ENCODE measurements at places on chromosomes 12 and 14.

GRCh38 chr14:59565087-59565486, 11.5 kb downstream of the CCDC175 start:
- DNase-seq: no peak

GRCh38 chr12:10223208-10223607, 10.5 kb downstream of the GABARAPL1 start:
- DNase-seq: no peak

- no peak for DNase-seq
Measured at GRCh38 chr12:106358396-106359241, 1.1 kb downstream of the POLR3B start.

- DNase-seq: no peak
Measured at GRCh38 chr12:104686196-104686595, 229.4 kb downstream of the CHST11 start.

- no peak for DNase-seq
Measured at GRCh38 chr12:2179953-2180736, 127.4 kb downstream of the CACNA1C start.

GRCh38 chr14:20791187-20791586, 10.1 kb downstream of the RNASE6 start:
- DNase-seq: no peak

DNA sequence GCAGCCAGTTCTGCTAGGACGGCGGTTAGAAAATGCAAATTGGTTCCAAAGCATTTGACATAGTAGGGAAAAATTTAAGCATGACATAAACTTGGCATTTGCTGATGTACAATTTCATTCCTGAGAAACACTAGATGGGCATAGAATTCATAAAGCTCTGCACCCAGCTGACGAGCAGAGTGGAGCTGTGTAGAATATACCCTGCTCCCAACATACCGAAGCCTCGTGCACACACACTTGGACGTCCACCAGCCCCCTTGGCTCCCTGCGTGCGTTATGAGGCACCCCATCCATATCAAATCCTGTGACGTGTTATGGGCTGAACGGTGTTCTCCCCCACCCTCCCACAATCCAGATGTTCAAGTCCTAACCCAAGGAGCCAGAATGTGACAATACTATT, 65.4 kb downstream of the CLMN start:
- no peak for DNase-seq

DNA sequence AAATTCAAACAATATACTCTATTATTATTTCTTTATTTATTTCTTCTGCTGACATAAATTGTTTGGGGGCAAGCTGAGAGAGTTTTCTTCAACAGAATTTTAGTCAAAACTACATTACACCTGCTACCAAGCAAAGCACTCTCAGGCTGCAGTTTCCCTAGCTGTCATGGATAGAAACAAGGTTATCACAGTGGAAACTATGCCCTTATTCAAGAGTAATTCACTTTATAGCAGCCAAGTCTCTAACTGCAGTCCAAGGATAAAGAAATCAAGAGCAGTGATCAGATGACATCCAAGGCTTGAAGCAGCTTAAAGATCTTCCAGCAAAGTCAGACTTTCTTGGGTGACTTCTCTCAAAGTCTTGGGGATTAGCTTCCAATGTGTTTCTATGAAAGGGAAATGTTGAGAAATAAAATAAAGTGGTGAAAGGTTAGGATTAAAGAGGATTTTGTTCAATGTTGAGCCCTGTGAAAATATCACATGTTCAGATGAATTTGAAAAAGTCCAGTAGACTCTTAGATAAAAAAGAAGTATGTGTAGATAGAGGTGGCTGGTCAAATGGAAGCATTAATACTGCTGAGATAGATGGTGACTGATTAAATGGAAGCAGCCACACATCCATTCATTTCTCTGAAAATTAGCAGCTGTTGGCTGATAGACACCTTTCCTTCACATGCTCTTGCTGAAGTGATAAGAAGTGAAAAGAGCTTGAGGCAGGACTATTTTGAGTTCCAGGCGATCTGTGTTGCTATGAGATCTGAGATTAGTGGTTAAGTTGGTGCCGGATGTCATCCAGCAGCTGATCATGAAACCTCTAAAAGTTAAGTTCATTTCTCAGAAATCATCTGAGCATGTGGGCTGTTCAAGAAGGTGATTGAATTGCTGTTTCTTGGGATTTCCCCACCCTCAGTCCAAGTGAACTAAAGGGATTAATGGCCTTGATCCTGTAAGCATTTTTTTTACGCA, 257.8 kb upstream of the BTG1 start:
- DNase-seq: peak; percentile 55

DNA sequence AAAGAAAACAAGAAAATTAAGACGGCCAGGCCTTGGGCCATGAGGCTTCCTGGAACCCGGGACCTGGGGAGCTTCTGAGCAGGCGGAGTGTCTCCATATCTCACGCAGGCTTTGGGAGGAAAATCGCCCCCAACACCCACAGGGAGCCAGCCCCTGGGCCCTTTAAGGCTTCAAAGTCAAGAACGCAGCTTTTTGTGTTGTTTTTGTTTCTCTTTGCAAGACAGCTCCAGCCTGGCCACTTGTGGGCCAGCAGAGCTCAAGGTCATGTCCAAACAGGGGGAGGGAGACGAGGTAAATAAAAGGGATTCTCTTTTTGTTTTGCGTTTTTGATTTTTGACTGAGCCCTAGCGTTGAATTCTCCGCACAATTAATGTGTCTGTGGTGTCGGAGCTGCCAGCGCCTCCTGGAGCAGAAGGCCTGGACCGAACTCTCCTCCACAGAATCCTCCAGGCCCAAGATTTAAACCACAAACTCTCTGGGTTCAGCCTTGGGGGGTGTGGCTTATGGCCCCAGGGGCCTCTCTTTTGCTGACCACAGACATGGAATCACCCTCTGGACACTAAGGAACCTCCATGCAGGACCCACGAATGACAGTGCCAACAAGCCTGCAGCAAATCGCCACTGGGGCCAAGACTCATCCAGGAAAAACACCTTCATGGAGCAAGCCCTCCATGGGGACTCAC, 8.2 kb downstream of the SCARB1 start:
- DNase-seq: no peak

- DNase-seq: no peak
Measured at GRCh38 chr12:2338991-2339431, 286.2 kb downstream of the CACNA1C start.

DNA sequence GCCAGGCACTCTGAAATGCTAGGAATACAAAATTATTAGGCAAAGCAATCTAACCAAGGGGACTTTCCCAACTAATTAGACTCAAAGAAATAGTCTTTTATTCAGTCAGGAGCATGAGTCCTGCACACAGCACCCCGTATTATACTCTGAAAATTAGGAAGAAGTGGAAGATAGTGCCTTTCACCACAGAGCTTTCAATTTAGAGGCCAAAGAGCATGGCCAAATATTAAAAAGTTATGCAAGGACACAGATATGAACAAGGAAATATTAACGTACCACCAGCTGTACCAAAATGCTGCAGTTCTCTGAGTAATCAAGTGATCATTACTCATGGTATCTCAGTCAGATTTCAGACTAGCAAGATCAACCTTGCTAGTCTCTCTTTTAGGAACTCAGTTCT, 22.6 kb upstream of the MDM2 start:
- DNase-seq: no peak

GRCh38 chr14:101833045-101833444, 71.5 kb downstream of the PPP2R5C start:
- no peak for DNase-seq

GRCh38 chr12:90618586-90618985, 336.4 kb downstream of the CCER1 start:
- no peak for DNase-seq

- DNase-seq: no peak
Measured at GRCh38 chr14:66231820-66232219, 254.4 kb upstream of the CCDC196 start.

- DNase-seq: peak; percentile 15
Measured at GRCh38 chr12:56601503-56601902, 28.6 kb downstream of the BAZ2A start.

DNA sequence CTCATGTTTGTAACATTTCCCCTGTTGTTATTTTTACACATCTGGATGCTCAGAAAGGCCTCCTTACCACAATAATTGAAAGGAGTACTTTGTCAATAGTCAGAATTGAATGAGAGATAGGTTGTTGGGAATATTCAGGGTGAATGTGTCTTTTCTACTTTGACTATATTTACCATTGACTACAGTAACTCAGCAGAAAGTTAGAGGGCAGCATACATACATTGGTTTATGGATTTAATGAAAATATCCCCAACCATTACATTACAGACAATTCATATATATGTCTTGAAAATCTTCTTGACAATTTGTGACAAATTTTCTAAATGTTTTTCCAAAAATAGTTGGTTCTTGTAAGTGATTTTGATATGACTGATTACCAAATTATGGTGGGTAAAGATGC, 97.7 kb downstream of the NTS start:
- DNase-seq: no peak

DNA sequence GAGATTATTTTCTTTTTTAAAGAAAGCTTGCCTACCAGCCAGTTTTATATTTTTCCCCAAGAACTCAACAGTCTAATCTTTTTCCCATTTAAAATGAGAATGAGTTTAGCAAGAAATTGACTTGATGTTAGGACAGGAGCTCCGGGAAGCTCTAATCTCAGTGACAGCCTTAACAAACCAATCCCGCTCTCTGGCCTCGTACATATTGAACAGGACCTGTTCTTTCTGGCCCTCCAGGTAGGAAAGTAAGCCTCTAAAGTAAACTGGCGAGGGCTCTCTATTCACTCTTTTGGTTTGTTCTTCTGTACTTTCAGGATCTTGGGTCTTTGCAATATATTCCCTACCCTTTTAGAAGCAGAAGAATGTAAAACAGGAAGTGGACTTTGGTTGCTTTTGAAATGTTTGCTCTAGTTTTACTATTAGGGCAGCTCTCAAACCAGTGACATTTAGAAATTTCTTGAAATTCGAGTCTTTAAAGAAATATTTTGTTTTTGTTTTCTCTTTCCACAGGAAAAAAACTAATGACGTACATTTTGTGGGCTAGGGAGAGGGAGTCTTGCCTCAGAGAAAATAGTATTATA, 17.9 kb upstream of the NPAS3 start:
- no peak for DNase-seq

DNA sequence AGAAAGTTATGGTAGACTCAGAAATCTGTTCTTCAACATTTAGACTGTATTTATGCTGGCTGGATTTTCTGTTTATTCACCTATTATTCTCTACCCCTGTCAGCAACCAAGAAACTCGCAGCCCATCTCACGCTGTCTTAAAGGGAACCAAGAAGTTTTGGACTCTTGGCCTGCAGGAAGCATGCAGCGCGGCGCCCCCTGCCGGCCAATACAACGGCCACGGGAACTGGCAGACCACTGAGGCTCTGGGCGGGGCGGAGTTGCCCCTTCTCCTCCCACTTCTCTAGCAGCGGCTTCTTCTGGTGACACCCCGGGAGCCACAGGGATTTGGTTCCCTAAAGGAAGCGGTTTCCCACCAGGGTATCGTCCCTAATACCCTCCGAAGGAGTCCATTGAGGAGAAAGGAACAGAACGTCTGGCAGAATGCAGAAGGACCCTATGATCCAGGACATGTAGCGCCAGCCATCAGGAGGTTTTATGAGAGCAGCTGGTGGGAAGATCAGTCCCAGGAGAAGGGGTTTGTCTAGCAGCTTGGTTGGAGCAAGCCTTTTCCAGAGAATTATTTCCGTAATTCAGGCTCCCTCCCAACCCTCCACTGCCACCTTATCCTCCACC, 21.0 kb upstream of the RNASE2 start:
- DNase-seq: no peak

DNA sequence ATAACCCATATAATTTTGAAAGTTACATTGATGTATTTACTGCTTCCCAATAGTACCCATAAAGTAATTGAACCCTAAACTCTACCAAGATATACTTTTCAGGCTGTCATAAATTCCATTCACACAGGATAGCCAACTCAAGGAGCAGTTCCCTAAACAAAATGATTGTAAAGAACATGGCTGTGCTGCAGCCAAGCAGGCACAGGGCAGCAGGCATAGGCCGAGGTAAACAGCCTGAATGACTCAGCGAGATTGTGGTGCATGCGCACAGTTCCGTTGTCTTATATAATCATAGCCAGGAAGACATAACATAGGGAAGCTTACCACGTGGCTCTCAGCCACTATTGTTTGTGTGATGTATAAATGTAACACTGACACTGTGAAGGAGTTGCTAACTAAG, 344.9 kb downstream of the FSCB start:
- no peak for DNase-seq

DNA sequence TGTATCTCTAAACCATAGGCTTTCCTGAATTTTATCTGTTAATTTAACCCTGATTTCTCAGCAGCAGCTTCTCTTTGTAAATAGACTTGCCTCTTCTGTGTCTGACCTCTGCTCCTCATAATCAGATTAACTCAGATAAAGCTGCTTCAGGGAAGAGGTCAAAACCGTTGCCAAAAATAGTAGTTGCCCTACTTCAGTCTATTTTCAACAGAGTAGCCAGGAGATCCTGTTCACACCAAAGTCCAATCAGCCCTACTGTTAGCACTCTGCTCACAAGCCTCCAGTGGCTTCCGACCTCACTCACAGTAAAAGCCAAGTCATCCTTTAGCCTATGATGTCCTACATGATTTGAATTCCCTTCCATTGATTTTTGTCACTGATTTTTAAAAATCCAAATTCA, 258.4 kb downstream of the PPFIA2 start:
- DNase-seq: no peak

DNA sequence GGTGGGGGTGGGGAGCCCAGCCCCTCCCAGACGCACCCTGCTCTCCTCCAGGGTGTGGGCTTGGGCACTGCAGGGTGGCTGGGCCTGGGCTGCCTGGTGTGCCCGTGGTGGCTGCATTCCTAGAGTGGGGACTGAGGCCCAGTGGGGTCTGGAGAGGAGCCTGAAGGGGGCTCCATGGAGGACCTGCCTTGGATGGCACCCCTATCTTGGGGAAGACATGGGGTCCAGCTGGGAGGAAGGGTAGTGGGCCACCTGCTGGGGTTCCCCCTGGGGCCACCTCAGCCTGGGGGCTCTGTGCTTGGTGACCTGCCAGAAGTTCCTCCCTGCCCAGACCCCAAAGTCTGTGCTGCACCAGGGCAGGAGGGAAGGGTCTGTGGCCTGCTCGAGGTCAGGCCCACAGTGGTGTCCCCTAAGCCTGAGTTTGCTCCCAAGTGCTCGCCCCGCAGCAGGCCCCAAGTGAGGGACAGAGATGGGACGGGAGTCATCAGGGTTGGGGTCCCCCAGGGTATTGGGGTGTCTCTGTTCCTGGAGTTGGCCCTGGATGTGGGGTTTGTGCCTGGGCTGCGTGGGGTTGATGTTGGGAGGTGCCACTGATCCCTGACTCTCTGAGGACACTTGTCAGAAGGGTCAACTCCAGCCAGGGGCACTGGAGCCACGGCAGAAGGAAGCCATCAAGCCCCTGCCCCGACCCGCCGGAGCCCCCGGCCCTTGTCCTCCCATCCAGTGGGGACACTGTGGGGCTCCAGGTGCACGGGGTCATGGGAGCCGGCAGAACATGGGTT, 382.9 kb downstream of the TMEM121 start:
- DNase-seq: no peak

GRCh38 chr12:52382854-52383253, 2.6 kb downstream of the KRT84 start:
- DNase-seq: no peak

GRCh38 chr14:59217011-59217410, 28.5 kb downstream of the DAAM1 start:
- DNase-seq: no peak

- DNase-seq: no peak
Measured at GRCh38 chr14:101465795-101466448, 95.4 kb upstream of the DIO3 start.

All from stimulated activated naive CD4-positive, alpha-beta T cell (primary cell).